ENCODE measurements at places on chromosomes 2 and 18.

DNA sequence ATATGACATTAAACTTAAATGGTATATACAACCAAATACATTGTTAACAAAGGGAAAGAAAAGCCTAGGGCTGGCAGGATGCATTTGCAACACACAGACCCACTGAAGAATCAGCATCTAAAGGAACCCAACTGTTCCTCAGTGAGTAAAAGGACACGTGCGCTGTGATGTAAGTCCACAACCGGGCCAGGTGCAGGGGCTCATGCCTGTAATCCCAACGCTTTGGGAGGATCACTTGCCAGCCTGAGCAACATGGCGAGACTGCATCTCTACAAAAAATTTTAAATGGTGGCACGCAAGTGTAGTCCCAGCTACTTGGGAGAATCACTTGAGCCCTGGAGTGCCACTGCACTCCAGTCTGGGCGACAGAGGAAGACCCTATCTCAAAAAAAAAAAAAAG, 3.9 kb downstream of the DTNB start:
- no peak for DNase-seq

- DNase-seq: no peak
Measured at GRCh38 chr18:3333056-3333720, 71.3 kb downstream of the MYL12B start.

- no peak for DNase-seq
Measured at GRCh38 chr2:54609241-54609640, 114.2 kb upstream of the EML6 start.

- no peak for DNase-seq
Measured at GRCh38 chr2:205535001-205535400, 147.3 kb upstream of the NRP2 start.

All from activated T-cell treated with anti-CD3 and anti-CD28 coated beads, Interleukin-2, amount 50 U/mL, for 24 hours (primary cell).